ENCODE measurements at places on chromosomes 13 and 19.

DNA sequence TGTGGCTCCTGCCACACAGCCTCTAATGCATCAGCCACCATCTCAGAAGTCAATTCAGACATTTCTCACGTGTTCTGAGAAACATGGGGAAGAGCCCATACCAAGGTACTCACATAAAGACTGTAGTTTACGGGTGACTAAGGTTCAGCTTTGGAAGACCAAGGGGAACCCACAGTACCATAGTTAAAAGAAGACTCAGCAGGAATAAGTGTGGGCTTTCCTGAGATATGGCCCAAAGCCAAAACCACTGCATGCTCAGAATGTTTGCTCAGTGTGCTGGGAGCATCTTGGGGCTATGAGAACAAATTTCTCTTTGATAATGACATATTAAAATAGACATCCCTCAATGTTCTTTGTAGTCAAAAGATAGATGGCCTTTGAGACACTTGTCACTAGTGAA, 283.8 kb downstream of the DCT start:
- DNase-seq = no peak

DNA sequence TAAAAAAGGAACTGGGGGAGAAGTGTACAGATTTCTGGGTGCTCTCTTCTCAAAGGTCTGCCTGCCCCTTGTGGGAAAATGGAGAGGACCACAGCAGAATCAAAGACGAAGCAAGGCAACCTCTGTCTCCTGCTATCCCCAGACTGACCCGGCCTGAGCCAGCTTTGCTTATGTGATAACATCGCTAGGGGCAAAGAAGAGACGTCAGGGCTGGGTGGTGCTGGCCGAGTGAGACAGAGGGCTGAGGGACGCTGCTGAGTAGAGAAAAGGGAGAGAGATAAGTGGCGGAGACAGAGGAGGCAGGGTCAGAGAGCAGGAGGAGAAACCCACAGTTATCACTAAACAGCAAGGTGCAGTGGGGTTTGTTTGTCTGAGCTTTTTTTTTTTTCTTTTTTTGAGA, 4.6 kb upstream of the MUC16 start:
- no peak for DNase-seq

- no peak for DNase-seq
These were observed 1248.8 kb downstream of the UQCRFS1 start for GRCh38 chr19:27964185-27964584.

- DNase-seq = no peak
These were observed 5.1 kb upstream of the FCER2 start for GRCh38 chr19:7706955-7707456.

- DNase-seq = peak; percentile 54
These were observed 2.5 kb downstream of the ZC3H4 start for GRCh38 chr19:47111006-47111621.

- DNase-seq = no peak
These were observed 426.6 kb downstream of the NDFIP2 start for GRCh38 chr13:79907527-79907926.

- no peak for DNase-seq
These were observed 4.6 kb upstream of the CDC16 start for GRCh38 chr13:114230117-114230516.

- no peak for DNase-seq
These were observed 301.9 kb upstream of the OBI1 start for GRCh38 chr13:78960881-78961280.
